AG09309 (cell line): ENCODE measurements at places on chromosomes 1 and 21.
A peak's percentile ranks its signal among the peaks of the same experiment; 100 is the strongest.

DNA sequence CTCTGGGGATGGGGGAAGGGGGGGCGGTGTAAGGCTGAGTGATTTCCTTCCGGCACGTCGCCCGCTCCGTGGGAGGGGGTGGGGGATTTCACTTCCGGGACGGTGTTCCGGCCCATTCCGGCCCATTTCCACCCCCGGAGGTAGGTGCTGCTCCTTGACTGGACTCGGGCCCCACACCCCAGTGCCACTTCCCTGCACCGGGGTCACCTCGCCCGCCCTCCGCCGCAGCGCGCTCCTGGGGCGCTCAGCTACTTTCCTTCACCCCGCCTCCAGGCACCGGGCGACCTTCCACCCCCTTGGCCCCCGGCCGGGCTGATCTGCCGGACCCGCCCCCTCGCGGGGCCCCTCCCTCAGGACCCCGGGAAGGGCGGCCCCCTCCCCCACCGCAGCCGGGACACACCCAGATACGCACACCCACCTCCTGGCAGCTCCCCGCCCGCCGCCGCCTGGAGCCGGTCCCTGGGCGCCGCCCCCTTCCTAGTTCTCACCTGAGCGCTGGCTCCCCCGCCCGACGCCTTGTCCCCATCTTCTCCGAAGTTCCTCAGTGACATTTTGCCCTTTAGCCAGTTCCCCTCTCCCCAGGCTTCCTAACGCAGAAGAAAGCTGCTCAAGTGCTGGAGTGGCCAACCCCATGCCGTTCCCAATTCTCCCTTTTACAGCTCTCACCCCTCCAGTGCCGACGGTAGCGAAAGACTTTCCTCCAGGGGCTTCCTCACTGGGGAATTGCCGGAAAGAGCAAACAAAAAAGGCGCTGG, at the start of gene ZBTB37:
Gene ZBTB37, plus strand, starts transcription at position 115 of the 755 bp plus-strand sequence. CDS start 1,846 bp downstream, outside the sequence.
- DNase-seq, result no peak

DNA sequence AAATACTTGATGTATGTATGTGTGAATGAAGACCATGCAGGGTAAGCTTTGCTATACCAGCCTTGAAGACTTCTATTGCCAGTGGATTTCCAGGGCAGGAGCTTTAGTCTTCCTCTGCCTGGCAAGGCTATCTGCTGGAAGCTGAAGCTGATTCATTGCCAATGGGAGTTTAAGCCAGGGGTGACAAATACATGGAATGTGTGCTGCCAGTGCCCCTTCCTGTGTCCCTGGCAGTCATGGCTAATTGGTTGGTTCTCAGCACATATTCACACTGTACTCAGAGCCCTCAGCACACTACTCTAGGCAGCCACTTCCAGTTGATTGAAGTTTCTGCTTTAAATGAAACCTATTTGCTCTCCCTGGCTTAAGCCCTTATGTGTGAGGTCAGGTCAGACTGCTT, 1.5 kb downstream of the ZSCAN20 start:
- DNase-seq, result no peak

DNA sequence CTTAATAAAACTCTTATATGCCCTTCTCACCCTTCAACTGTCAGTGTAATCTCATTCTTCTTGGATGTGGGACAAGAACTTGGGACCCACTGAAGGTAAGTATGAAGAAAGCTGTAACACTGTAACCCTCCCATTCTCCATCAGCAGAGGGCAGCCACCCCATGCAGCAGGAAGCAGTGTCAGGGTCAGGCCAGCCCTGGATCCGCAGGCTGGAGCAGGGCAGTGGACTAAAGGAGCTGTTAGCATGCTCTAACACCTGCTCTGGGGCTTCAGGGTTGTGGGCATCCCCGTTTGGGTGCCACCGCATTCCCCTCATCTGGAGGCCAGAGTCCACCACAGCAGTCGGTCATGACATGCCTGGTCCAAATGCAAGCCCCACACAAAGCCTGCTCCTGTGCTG, 156.5 kb downstream of the HIVEP3 start:
- DNase-seq, result no peak

- DNase-seq, result no peak
Observed at GRCh38 chr1:1144122-1144842, 28.4 kb upstream of the C1orf159 start.

- DNase-seq, result peak; percentile 46
Observed at GRCh38 chr1:15337656-15338402, 71.9 kb upstream of the EFHD2 start.
